ENCODE measurements at places on chromosomes 12 and 14.
A peak's percentile ranks its signal among the peaks of the same experiment; 100 is the strongest.

DNA sequence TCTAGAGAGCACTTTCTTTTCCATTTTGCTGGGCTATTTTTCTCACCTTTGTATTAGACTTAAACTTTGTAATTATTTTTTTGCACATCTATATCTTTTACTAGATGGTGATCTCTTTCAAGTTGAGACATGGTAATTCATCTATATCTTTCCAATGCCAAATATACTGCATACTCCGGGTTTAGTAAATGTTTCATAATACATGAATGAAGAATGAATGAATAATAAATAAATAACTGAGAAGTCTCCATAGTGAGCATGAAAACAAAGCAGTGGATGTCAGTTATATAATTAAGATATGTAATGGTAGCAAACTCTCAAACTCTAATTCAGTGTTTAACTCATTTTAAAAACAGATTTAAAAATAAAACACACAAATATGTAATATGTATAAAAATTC lies 342.5 kb upstream of the KITLG start:
- DNase-seq: no peak

DNA sequence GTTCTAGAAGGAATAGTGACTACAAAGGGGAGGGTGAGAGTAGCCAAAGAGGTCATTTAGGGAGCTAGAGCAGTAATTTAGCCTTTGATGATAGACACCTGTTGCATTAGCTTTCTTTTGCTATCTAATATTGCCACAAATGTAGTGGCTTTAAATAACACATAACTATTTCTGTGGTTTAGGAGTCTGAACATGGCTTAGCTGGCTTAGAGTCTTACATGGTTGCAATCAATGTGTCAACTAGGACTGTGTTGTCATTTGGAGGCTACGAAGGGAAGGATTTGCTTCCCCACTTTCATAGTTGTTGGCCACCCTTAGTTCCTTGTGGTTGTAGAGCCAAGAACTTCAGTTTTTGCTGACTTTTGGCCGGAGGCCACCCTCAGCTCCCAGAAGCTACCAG lies 99.9 kb downstream of the C12orf50 start:
- no peak for DNase-seq

GRCh38 chr12:63937378-63938316 lies 93.1 kb downstream of the SRGAP1 start:
- DNase-seq: no peak

DNA sequence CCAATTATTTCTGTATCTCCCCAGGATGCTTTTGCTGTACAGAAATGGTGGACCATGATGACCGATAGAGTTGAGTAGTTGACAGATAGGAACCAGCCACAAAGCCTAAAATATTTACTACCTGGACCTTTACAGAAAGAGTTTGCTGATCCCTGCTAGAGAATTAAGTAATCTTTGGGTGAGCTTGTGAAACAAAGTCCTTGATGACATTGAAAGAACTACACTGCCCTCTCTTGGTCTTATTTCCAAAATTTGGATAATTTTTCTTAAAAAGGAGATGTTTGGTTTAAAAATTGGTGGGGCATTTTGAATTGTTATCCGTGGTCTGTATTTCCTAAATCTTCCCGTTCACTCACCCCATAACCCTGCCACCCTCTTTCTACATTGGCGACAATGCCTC lies 13.7 kb upstream of the TCTN1 start:
- no peak for DNase-seq

DNA sequence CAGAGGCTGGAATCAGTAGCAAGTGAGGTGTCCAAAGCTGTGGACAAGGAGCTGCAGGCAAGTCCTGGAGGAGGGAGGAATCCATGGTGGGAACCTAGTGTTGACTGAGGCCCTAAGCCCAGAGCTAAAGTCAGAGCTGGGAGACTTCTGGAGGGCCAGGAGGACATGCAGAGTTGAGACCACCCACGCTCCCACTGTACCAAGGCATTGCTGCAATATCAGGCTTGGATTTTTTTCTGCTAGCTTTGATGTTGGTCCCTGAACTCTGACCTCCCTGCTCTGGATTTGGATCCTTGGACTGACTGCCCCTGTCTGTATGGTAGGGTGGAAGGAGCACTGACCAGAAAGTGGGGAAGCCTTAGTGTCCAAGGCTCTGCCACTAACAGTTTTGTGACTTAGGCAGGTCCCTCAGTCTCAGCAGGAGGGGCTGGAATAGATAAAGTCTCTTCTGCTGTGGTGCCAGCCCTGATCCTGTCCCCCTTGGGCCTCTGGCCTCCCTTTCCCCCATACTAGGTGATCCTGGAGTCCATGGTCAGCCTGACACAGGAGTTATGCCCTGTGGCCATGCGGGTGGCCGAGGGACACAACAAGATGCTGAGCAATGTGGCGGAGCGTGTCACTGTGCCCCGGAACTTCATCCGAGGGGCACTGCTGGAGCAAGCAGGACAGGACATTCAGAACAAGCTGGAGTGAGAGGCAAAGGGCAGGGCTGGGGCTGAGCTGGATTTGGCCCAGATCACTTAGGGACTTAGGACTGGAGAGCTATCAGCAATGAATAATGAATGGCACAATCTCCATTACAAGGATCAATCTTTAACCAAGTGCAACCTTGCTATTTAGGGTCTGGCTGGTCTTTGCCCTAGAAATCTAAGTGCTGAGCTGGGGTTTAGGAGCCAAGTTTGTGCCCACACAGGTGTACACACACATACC lies 9.4 kb downstream of the CARMIL3 start:
- DNase-seq: no peak

- peak; percentile 7 for DNase-seq
Observed at GRCh38 chr12:10641735-10642500, 28.5 kb upstream of the MAGOHB start.

DNA sequence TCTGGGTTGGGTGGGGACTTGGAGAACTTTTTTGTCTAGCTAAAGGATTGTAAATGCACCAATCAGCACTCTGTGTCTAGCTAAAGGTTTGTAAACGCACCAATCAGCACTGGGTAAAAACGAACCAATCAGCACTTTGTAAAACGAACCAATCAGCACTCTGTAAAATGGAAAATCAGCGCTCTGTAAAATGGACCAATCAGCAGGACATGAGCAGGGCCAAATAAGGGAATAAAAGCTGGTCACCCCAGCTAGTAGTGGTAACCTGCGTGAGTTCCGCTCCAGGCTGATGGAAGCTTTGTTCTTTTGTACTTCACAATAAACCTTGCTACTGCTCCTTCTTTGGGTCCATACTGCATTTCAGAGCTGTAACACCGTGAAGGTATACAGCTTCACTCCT lies 1.7 kb upstream of the ACOT2 start:
- DNase-seq: no peak

- no peak for DNase-seq
Observed at GRCh38 chr12:104420868-104421267, 35.9 kb upstream of the CHST11 start.

DNA sequence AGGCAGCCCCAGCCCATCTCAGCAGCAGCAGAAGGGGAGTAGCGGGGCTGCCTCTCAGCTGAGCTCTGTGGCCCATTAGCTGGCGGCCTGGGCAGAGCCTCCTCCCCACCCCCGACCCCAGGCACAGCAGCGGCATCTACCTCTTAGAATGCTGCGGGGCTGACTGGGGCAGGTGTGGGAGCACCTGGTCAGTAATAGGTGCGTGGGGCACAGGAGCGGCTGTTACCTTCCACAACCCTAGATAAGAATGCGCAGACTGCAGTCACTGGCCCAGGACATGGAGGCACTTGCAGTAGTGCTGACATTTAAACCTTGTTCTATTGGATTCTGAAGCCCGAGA lies 35.6 kb downstream of the SYNE3 start:
- DNase-seq: no peak

DNA sequence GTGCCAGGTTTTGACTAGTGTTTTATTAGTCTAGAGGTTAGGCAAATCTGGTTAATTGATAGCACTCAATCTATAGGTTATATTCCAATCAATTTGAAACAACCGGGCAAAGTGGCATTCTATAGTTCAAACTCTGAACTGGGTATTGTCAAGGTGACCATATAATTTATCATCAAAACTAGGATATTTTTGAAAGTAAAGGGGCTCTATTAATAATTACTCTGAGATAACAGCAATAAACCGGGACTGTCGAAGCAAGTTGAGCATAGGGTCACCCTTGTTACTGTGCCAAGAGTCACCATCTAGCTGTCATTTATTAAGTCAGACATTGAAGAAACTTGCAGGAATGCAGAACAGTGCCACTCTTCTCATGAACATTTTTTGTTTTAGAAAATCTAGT lies 321.2 kb downstream of the RAD51B start:
- DNase-seq: no peak

DNA sequence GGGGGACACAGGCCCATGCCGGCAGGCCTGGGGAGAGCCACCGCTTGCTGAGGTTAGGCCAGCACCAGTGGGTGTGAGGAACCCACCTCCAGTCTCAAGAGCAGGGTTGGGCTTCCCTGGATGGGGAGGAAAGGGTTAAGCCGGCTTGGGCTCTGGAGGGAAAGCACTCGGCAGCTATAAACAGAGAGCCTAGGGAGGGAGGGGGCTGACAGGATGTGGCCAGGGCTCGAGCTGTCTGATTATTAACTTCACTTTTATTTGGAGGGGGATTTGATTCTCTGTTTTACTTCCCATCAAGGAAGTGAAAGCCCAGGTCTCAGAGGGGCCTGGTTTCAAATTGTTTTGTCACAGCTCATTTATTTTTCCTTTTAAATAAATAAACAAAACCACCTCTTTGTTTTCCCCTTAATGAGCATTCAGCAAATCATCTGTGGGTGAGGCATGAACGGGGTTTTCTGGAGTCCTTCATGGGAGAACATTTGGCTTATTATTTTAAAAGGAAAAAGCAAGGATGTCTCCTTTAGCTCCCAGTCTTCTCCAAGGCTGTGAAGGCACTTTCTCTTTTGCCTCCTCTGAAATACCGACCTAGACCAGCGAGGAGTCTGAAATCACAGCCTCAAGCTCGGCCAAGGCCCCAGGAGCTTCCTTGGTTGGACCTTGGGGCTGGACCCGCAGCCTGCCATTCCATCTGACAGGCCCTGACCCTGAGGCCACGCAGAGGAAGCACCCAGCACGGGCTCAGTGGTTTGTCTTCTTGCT lies 21.9 kb upstream of the ZFP36L1 start:
- peak; percentile 65 for DNase-seq

DNA sequence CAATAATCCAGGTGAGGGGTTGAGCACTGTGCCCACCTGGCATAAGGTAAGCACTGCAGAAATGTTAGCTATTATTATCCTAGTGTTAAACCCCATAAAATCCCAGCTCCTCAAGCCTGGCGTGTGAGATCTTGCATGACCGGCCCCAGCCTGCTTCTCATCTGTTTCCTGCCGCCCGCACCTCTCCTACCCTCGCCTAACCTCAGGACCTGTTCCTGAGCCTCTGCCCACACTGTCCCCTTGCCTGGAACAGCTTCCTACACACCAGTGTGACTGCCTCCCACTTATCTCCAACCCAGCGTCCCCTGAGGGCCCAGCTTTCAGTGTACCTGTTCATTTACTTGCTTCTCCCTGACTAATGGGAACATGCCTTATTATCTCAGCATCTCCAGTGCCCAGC lies 24.7 kb downstream of the ISCA2 start:
- DNase-seq: no peak

Measured in smooth muscle cell of the brain vasculature (primary cell).